Stimulated activated CD8-positive, alpha-beta memory T cell treated with anti-CD3 and anti-CD28 coated beads, Interleukin-4, amount 100 ng/mL, for 24 hours (primary cell): ENCODE measurements at places on chromosomes 4 and X.

- no peak for DNase-seq
Observed at GRCh38 chr4:13118633-13119032, 365.5 kb downstream of the RAB28 start.

GRCh38 chr4:143186212-143186611 lies 1.5 kb downstream of the USP38 start:
- no peak for DNase-seq

GRCh38 chrX:80223982-80224579 lies 196.2 kb upstream of the TENT5D start:
- no peak for DNase-seq

DNA sequence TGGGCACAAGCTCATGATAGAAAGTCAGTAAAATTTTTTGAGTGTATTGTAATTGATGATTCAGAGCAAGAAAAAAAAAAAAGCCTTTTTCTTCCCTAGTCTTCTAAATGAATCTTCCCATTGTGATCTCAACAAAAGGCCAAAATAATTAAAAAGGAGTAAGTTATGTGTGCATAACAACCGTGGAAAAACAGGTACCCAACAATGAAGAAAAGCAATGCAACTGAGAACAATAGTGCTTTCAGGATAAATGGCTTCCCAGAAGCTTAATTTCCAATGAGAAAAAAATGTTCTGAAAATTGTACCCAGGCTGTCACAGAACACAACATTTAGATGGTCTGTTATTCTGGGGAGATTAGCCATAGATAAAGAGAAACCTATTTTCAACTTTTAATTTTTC lies 399.0 kb upstream of the AGA start:
- no peak for DNase-seq

- no peak for DNase-seq
Observed at GRCh38 chrX:137562096-137562495, 3.8 kb upstream of the ZIC3 start.

DNA sequence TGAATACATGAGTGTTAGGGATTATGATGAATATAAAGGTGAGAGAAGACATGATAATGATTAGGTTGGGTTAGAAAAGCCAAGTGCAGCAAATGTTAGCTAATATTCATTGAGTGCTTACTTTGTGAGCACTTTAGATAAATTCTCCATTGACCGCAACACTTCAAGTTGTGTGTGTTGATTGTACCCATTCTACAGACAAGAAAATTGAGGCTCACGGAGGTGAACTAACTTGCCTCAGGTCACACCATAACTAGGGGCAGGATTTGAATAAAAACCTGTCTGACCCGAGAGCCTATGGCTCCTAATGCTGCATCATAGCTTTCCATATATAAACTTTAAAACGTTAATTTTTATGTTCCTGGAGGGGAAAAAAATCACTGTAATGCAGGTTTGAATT lies 15.2 kb upstream of the C4orf50 start:
- DNase-seq: no peak

DNA sequence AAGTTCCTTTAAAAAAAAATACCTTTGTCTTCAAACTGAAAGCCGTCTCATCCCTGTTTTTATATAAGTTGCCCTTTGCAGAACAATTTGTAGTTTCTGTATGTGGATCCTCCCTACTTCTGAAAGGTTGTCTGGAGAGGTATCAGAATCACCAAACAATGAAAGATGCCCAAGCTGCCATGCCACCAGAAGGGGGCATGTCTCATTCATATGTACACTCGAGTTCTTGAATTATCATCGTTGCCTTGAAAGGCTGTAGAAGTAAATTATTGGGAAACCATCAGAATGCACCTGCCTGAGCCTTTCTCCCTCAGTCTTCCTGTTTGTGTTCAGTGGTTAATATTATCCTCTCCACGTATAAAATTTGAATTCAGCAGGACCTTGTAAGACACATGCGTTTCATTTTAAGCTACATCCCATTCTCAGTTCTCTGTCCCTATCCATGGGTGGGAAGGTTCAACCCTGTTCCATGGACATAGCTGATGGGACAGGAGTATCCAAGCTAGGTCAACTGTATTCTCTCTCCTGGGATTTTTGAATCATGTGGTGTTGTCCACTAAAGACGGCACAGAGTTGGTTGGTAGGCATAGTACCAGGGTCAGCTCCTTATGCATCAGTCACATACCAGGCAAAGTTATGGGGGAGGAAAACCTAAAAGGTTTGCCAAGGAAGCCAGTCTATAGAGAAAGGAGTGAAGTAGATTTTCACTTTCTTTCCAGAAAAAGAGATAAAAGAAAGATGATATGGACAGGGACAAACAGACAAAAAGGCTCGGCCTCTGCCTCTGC lies 24.0 kb downstream of the GALNT7 start:
- no peak for DNase-seq

DNA sequence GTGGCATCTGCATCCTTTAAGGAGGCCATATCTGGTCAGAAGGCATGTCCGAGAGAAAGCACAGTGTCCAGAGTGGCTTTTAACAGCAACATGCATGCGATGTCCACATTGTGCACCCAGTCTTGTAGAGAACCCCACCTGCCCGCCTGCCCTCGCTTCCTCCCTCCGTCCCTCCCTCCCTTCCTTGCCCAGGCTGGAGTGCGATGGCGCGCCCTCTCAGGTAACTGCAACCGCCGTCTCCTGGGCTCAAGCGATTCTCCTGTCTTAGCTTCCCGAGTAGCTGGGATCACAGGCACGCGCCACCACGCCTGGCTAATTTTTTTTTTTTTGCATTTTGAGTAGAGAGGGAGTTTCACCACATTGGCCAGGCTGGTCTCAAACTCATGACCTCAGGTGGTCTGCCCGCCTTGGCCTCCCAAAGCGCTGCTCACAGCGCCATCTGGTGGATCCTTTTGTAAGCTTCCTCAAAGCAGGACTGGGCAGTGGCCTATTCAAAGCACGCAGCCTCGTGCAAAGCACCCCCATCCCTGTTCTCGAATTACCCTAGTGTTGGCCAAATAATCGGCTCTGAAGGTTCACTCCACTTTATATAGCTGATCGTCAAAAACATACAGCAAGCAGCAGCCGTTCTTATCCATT lies 15.0 kb downstream of the BRCC3 start:
- DNase-seq: peak; percentile 20

GRCh38 chr4:178311997-178312396 lies 869.8 kb upstream of the AGA start:
- DNase-seq: no peak

DNA sequence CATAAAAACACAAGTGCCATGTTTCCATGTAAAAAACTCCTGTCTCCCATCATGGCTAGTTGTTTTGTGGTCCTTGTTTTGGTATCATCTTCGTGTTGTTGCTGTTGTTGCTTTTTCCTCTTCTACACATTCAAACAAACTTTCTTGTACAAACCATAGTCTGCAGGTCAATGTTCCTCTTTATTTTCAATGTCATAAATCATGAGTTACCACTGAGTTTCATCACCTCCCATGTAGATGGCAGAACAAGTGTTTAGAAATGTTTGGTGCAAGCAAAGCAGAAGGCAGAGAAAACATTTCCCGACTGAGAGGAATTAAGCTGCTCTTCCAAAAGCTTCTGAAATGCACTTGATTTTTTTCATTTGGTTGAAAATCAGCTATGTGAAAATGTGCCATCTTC lies 166.0 kb downstream of the ANTXR2 start:
- no peak for DNase-seq

DNA sequence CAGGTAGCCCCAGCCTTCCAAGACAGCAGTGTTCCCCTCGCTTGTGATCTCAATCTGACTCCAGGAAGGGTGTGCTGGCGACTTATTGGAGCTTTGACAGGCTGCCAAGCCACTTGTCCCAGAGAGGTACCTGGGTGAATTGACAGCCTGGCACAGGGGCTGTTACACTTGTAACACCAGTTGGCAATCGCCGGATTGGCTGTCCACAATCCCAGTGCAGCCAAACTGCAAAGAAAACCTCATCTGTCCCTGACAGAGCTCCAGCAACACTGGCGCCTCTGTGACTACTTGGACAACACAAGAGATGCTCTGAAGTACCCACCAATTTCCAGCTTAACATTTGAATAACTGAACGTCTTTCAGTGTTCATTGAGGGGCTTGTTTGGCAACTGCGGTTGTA lies 76.8 kb upstream of the PRPS1 start:
- DNase-seq: no peak

DNA sequence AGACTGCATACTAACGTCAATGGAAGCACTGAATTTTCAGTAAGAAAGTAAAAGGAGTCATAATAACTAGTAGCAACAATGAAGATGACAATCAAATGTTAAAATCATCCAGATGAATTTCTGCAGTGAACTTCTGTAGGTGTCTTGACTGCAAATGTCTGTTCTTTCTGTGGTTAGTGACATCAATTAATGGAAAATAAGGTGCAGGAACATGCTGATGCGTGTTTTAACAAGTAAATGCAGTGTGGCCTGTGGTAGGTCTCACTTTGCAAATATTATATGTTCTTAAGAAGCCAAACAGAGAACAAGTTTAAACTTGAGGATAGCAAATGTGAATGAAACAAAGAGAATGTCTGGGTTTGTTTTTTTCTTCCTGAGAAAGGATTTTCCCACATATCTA lies 2.6 kb upstream of the DTHD1 start:
- no peak for DNase-seq

GRCh38 chr4:108649863-108650211 lies 562 bp upstream of the OSTC start:
- no peak for DNase-seq

- DNase-seq: no peak
Observed at GRCh38 chrX:124223524-124223923, 108.9 kb upstream of the TEX13D start.

DNA sequence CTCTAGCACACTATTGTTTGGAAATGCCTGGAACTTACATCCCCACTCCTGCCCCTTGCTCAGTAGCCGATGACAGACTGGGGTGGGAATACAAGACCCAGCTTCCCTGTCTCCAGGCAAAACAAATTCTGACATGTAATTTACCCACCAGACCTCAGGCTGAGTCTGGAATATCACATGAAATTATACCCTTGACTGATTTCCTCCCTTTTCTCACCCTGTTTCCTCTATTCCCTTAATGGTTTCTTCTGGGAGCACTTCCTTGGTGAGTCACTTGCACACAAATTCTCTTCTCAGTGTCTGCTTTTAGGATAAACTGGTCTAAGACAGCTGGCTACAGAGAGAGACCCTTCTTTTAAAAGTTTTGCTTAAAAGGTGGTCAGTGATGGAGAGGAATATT lies 65.8 kb upstream of the DIPK2B start:
- no peak for DNase-seq

DNA sequence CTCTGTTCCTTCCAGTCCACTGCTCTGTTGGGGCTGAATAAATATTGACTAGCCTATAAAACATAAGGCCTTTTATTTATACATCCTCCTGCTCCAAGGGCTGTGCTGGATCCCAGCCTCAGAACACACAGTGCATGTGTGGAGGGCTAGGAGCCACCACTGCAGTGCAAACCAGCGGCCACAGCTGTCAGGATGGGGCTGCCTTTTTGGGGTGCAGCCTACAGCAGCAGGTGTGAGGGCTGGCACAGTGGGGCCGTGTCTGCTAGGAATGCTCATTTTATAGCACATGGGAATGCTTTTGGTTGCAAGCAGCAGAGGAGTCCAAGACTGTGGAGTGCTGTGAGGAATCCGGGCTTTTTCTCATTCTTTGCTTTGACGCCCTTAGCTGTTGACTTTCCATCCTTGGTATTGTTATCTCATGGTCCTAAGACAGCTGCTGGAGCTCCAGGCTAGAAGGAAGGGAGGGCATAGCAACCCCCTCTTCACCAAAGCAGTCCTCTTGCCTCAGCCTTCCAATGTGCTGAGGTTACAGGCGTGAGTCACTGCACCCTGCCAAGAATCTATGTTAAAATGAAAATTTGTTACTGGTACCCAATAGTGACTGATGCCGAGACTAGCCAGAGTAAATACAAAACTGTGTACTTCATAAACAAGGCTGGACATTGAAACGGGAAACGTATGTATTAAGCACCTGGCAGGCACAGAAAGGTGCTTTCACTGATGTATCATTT lies 334.3 kb upstream of the GATB start:
- DNase-seq: no peak

DNA sequence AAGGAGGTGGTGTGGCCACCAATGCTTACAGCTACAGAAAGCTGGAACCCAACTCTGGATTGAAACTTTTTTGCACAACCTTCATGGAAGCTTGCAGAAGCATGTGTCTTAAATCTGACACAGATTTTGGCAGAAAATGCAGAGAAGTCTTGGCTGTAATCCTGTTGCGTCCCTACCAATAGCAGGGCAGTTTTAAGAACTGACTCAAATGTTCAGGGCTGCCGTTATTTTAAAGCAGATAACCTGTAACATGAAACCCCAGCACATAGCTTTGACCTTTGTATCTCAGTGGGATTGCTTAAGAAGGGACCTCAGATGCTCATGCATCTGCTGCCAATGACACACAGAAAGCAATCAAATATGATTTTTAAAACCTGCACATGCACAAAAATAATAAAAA lies at the start of gene VEGFD:
TSS of gene VEGFD (minus strand) at position 110 of the 400 bp plus-strand sequence. CDS start 467 bp downstream, outside the sequence.
- no peak for DNase-seq

DNA sequence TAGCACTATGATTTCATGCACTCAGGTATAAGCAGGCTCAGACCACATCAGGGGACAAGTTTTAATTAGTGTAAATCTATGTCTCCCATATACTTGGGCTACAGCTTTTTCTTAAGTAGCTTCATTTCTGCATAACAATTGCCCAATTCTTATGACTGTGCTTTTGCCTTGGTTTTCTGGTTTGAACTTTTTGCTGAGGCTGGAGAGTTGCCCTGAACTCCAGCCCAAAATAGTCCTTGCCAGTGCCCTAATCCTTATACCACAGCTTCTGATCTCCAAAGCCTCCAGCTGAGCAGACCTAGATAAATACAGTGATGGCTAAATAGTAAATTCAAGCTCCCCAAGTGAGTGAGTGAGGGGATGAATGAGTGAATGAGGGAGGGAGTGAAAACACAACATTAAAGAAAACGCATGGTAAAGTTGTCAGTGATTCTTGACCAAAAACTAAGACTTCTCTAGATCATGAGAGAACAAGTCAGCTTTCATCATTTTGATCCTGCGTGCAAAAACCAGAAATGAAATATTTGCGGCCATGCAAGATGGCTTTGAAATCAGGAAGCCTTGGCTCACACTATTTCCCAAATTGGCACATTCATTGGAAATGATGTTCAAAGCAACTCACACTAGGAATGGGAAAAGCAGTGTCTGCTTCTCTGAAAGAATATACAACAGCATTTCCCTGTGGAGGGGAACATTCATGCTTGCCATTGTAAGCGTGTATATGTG lies 437.1 kb upstream of the CTSO start:
- no peak for DNase-seq

GRCh38 chr4:178340468-178340867 lies 898.2 kb upstream of the AGA start:
- no peak for DNase-seq

GRCh38 chr4:120691106-120691505 lies 231.4 kb downstream of the PRDM5 start:
- no peak for DNase-seq

- no peak for DNase-seq
Observed at GRCh38 chr4:123954220-123954619, 557.6 kb downstream of the SPRY1 start.
